Right cardiac atrium (tissue), 5 donors: ENCODE measurements at places on chromosomes 4 and X. TPM values are rescaled to one million over a fixed set of nuclear protein-coding genes. Genes with fewer than 3 reads are reported as not detected.

- no peak for DNase-seq
Observed at GRCh38 chrX:118222421-118222820, 105.8 kb upstream of the KLHL13 start.

DNA sequence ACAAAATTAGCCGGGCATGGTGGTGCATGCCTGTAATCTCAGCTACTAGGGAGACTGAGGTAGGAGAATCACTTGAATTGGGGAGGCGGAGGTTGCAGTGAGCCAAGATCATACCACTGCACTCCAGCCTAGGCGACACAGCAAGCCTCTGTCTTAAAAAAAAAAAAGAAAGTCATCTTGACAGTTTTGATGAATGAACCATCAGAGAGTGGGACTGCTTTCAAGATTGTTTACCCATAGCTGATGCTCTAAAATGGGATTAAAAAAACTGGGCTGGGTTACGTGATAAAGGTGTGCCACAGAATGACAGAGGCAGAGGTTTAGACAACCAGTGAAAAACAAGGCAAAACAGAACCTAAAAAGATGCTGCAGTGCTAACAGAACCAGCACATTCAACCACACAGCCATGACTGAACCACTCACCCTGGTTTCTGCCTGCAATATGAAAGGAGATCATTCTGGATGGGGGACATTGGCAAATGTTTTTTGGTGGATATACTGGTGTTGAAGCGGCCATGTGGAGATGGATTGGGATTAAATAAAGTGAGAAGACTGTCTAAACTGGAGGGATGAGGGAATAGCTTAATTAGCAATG, 22.2 kb downstream of the GPAT3 start:
- no peak for DNase-seq

GRCh38 chr4:89847571-89848325, 10.8 kb upstream of the SNCA start:
- DNase-seq: no peak

FHIP1A gene
- polyA plus RNA-seq: 2.4 TPM

- DNase-seq: no peak
Observed at GRCh38 chr4:162117051-162117450, 46.7 kb downstream of the FSTL5 start.

DNA sequence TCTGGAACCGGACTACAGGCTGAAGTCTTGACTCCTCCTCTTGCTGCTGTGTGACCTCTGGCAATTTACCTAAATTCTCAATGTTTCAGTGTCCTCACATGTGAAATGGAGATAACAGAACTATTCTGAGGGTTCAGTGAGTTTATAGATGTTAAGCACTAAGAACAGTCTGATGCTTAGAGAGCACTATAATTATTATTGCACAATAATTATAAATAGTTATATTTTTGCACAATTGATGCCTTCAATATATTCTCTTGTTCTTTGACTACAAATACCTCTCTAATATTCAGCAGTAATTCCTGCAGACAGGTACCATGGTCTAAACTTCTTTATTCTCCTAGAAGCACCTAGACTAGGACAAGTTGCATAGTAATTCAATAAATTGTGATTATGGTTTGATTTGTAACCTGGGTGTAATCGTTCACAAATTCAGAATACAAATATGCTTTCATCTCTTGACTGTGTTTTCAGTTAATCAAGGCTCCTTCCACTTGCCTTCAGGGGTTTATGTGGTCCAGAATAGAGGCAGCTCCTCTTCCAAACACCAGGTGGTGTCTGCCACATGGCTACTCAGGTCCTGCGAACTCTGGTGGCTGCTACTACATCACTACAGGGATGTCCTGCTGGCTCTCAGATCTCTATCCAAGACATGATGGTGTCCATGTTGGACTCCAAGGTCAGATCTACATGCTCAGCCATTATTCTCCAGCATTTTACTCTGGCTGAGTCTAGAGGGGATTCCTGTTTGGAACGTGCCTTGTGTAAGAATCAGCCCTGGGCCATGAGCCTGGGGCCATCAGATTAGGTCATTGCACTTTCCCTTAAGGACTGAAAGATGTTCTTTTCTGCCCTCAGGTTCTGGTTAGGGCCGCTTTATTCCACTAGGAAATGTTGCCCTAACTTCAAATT, 103.4 kb downstream of the QRFPR start:
- DNase-seq: no peak

RAB9A gene
- 19.4 TPM for polyA plus RNA-seq

- no peak for DNase-seq
Observed at GRCh38 chr4:26372525-26373172, 51.8 kb downstream of the RBPJ start.

CCKAR gene
- not detected for polyA plus RNA-seq

- no peak for DNase-seq
Observed at GRCh38 chrX:111634823-111635729, 45.9 kb upstream of the ALG13 start.

RRH gene
- polyA plus RNA-seq: not detected

IGSF1 gene
- polyA plus RNA-seq: 4.6 TPM

CHRDL1 gene
- 7.2 TPM for polyA plus RNA-seq

DNA sequence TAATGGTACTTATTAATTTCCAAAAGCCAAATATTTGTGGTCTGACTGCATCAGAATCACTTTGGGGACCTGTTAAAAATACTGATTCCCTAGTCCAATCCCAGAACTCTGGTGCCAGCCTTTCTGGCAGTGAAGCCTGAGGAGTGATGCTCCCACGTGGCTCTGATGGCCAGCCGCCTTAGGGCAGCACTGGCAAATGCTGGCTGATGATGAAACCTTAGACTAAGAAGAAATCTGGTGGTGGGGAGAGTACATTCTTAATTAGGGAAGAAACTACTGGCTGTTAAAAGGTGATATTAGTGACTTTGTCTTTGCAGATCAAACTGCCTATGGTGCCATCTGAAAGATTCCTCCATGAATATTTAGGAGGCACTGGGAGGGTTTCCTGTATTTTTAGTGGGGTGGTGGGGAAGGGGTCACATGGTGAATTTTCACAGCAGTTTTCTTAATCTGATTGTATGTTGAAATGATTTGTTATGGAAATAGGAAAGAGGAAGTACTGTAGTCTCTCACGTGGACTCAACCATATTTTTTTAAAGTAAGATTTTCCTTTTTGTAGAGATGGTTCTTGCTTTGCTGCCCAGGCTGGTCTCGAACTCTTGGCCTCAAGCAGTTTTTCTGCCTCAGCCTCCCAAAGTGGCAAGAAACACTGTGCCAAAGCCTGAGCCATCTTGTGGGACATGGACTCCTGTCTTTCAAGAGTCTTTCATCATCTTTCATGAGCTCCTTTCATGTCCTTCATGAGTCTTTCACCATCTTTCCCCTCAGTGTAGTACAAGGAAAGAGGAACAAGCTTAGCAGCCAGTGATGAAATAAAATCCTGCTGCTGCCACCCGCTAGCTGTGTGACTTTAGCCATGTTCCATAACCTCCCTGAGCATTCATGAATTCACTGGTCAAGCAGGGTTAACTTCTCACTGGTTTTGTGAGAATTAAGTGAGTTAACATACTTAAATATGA, 90.8 kb downstream of the ZNF330 start:
- DNase-seq: no peak
